ENCODE measurements at places on chromosomes 5 and 9.

- no peak for DNase-seq
Observed at GRCh38 chr5:72788866-72789505, 27.5 kb upstream of the TNPO1 start.

GRCh38 chr9:97558701-97559101 is 57.2 kb downstream of the TMOD1 start:
- DNase-seq = no peak

GRCh38 chr5:42992088-42992879 is 47.8 kb downstream of the ANXA2R start:
- peak; percentile 48 for DNase-seq

- no peak for DNase-seq
Observed at GRCh38 chr5:95770830-95771708, 39.9 kb downstream of the RHOBTB3 start.

DNA sequence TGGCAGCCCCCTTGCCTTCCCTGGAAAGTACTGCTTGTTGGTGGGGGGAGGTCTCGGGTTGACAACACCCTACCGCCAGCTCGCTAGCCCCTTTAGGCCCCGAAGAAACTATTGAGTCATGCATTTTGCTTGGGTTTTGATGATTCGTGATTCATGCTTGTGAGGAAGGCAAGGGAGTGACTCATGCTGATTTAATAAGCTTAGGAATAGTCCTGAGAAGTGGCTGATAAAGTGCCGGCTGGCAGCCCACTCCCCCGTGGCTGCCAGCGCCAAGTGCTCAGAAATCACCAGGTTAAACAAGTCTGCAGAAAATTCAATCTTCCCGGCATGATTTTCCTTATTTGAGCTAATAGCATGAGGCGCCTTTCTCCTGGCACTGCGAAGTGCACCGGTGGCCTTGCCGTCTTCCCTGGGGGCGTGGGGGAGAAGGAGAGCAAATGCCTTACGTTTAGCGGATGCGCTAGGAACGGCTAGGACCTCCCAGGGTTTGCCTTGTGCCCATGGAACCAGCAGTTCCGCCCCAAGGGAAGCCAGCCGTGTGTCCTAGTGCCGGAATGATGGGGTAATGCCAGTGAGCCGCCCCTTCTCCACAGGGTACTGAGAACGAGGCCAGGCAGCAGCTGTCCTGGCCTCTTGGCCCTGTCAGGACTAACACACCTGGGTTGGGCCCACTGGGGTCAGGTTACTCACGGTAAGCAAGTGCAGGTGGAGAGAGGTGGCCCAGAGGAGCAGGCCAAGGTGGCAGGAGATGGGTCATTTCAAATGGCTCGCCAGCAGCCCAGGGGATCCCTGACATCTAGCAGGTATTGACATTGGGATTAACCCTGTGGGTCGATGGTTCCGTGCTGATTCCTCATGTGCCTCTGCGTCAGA is 151.9 kb downstream of the MACROH2A1 start:
- DNase-seq = no peak

- peak; percentile 38 for DNase-seq
Observed at GRCh38 chr9:90515510-90515909, 127.1 kb downstream of the DIRAS2 start.

- DNase-seq = no peak
Observed at GRCh38 chr5:156121234-156121633, 205.7 kb upstream of the SGCD start.

DNA sequence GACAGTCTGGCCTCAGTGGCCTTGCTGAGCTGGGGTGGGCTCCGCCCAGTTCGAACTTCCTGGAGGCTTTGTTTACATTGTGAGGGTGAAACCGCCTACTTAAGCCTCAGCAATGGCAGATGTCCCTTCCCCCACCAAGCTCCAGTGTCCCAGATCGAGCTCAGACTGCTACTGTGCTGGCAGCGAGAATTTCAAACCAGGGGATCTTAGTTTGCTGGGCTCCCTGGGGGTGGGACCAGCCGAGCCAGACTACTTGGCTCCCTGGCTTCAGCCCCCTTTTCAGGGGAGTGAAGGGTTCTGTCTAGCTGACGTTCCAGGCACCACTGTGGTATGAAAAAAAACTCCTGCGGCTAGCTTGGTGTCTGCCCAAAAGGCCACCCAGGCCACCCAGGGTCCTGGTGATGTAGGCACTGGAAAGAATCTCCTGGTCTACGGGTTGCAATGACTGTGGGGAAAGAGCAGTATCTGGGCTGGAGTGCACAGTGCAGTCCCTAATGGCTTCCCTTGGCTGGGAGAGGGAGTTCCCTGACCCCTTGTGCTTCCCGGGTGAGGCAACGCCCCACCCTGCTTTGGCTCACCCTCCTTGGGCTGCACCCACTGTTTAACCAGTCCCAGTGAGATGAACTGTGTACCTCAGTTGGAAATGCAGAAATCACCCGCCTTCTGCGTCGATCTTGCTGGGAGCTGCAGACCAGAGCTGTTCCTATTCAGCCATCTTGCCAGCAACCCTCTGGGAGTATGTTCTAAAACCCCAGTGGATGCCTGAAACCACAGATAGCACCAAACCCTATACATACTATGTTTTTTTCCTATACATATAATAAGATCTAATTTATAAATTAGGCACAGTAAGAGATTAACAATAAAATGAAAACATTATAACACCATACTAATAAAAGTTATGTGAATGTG is 95.5 kb downstream of the TMEM161B start:
- DNase-seq = no peak
